ENCODE measurements at places on chromosomes 2 and 18. TPM values are rescaled to one million over a fixed set of nuclear protein-coding genes. Genes with fewer than 3 reads are reported as not detected.

GRCh38 chr2:219521066-219521880, 7.0 kb downstream of the ASIC4 start:
- peak; percentile 83 for DNase-seq

DNA sequence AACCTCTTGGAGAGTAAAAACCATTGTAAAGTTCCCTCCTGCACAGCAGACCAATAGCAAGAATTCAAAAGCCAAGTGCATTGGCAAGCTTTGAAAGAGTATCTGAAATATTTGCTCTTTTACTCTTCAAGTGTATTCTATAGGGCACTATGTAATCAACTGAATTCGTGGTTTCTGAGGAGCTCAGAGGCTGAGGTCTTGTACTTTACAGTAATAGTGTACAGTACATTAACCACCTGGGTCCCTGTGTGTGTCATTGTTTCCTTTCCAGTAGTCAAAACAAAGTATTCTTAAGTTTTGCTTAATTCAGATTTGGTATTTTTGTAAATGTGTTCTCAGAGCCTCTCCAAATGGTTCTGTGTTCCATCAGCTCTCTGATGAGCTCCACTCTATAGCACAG, 769.7 kb downstream of the LRRTM4 start:
- DNase-seq = no peak

ZEB2 gene
- 35.0 TPM for total RNA-seq

DNA sequence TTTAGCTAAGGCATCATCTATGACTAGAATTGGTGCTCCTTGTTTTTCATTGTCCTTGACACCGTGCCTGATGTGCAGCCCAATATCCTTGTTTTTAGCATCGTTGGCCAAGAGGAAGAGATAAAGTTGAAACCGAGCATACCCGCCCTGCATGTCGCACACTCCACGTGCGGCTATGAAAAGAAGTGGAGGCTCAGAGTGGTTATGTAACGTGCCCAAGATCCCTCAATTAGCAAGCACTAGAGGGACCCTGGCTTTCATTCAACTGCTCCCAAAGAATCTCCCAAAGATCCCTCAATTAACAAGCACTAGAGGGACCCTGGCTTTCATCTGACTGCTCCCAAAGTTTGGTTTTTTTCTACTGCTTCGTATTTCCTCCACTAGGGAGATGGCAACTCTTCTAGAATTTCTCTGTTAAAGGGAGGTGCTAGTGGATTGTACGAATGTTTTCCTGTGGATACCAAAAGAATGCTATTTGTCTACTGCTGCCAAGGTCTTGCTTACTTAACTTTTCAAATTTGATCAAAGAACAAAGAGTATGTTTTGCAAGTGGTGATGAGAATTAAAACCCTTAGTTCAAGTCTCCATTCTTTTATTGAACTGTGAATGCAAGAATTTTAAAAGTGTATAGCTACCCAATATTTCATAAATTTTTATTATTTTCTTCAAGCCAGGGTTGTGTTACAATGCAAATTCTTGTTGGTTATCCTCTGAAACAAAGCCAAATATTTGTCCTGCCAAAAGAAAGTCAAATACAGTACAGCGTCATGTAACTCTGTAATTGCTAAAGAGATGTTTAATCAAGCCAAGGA, 92.1 kb downstream of the AOX1 start:
- no peak for DNase-seq

DNA sequence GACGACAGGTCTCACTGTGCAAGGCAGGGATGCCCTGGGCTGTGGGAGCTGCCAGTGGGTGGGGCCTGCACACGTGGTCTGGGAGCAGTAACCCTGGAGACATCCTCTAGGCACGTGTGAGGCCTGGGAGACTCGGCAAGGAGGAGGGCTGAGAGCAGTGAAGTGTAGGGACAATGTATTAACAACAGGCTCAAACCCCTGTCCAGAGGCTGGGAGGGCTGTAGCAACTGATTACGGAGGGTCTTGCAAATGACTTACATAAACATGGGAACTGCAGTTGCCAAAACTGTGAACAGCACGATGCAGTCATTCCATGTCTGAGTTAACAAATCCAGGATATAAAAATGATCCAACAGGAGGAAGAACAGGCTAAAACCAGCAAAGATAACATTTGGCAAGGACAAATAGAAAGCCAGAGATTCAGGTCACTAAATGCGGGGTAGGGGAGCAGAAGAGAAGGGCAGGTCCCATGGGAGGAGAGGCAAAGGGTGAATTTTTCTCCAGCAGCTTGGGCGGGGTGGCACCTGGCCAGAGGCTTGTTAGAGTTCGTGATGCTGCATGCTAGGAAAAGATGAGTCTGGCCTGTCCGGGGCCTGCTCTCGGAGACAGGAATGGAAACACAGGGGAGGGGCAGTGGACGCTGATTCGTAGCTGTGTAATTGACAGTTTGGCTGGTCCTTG, 44.9 kb downstream of the CYP27C1 start:
- DNase-seq = peak; percentile 55

- no peak for DNase-seq
Measured at GRCh38 chr2:197915548-197916265, 111.3 kb downstream of the PLCL1 start.

GRCh38 chr2:314561-315336, 26.9 kb upstream of the ALKAL2 start:
- no peak for DNase-seq

GRCh38 chr18:42024131-42024530, 69.1 kb downstream of the PIK3C3 start:
- DNase-seq = no peak

DNA sequence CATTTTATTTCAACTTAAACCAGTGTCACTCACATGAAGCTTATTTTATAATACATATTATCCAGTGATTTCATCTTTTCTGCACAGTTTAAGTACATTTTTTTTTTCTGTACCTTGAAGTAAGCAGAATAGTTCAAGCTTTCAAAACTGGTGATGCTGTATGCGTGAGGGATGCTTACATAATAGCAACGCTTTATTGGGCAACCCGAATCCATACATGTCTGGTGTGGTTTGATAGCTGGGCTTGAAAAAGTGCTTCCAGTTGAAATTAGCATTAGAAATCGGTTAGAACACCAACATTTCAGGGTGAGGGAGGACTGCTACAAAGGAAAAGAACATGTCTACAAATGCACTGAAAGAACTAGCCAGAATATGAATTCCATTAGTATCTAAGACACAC, 117.4 kb downstream of the MBP start:
- no peak for DNase-seq

DNA sequence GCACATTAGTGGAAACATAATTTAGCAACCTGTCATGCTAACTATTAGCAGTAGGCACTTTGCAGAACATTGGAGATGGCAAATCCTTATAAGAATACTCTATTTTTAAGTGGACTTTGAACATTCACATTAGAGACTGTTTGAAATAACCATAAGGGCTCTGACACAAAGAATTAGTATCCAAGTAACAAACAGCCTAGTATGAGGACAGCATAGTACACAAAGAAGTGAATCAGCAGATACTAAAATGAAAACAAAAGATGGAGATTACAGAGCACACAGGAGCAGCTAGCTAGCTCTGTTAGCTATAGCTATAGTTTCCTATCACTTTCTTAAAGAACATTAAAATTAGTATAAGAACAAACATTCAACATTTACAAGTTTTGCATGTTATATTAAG, 256.3 kb upstream of the SPOPL start:
- DNase-seq = no peak

FBXO48 gene
- total RNA-seq = 0.43 TPM

VWC2L gene
- total RNA-seq = not detected

- no peak for DNase-seq
Measured at GRCh38 chr2:88626171-88627054, 851 bp downstream of the EIF2AK3 start.

- no peak for DNase-seq
Measured at GRCh38 chr18:37242091-37242490, 323.5 kb downstream of the CELF4 start.

GRCh38 chr2:201964631-201965206, 68.9 kb upstream of the FZD7 start:
- peak; percentile 46 for DNase-seq

GRCh38 chr2:59301466-59302402, 1060.6 kb upstream of the FANCL start:
- peak; percentile 75 for DNase-seq

- DNase-seq = no peak
Measured at GRCh38 chr2:233441161-233442027, 87.1 kb downstream of the DGKD start.

GRCh38 chr2:226984750-226985582, 149.1 kb downstream of the RHBDD1 start:
- DNase-seq = peak; percentile 50

GRCh38 chr2:69271831-69272257, 115.2 kb downstream of the GFPT1 start:
- no peak for DNase-seq

GRCh38 chr2:72573232-72573631, 252.6 kb downstream of the EXOC6B start:
- no peak for DNase-seq
